ENCODE measurements at places on chromosomes 3 and 15.

GRCh38 chr3:119883461-119884160 lies 101.7 kb downstream of the NR1I2 start:
- no peak for DNase-seq

- DNase-seq: no peak
These were observed 783.6 kb downstream of the PDCD6IP start for GRCh38 chr3:34582055-34582454.

- no peak for DNase-seq
These were observed at the start of gene UTS2B for GRCh38 chr3:191329654-191330529. Gene UTS2B (minus strand): TSS chr3:191330526. CDS start chr3:191282189, 48,337 bp downstream.

GRCh38 chr15:98397419-98397818 lies 250.9 kb upstream of the IGF1R start:
- DNase-seq: no peak

GRCh38 chr3:21914451-21914850 lies 163.4 kb upstream of the ZNF385D start:
- no peak for DNase-seq

DNA sequence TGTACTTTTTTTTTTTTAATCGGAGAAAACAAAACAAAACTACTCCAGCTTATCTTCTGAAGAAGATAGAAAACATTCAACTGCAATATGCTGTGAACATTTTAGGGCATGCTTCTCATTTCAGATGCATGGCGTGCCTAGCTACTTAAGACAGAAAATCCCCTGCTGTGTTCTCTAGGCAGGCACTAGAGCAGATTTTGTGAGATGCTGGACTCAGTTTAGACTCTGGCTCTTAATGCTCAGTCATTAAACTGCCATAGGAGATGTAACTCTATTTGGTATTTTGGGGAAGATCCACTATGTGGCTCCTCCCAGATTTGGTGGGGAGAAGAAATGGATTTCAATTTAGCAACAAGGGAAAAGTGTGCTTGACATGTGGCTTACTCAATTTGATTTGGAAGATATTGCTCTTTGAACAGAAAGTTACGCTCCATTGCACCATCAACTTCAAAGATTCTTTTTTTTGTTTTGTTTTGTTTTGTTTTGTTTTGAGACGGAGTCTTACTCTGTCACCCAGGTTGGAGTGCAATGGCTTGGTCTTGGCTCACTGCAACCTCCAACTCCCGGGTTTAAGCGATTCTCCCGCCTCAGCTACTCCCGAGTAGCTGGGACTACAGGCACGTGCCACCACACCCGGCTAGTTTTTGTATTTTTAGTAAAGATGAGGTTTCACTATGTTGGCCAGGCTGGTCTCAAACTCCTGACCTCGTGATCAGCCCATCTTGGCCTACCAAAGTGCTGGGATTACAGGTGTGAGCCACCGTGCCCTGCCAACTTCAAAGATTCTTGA lies 62.0 kb upstream of the LEKR1 start:
- no peak for DNase-seq

GRCh38 chr15:99427210-99427609 lies 138.6 kb upstream of the MEF2A start:
- no peak for DNase-seq

DNA sequence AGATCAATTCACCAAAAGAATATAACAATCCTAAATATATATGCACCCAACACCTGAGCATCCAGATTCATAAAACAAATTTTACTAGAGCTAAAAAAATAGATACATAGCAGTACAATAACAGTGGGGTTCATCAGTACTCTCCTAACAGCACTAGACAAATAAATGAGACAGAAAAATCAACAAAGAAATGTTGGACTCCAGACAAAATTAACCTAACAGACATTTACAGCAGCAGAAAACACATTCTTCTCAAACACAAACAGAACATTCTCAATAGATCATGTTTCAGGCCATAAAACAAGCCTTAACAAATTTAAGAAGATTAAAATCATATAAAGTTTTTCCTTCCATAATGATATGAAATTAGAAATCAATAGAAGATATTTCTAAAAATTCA lies 124.8 kb upstream of the NECTIN3 start:
- no peak for DNase-seq

GRCh38 chr3:21328711-21329390 lies 422.2 kb downstream of the ZNF385D start:
- no peak for DNase-seq

- no peak for DNase-seq
These were observed 5.7 kb downstream of the RYK start for GRCh38 chr3:134244921-134245320.

Measured in fibroblast of skin of left biceps (primary cell).